ENCODE measurements at places on chromosomes 1 and 21. TPM values are rescaled to one million over a fixed set of nuclear protein-coding genes. Genes with fewer than 3 reads are reported as not detected.

GRCh38 chr1:221309723-221310122 is 430.5 kb downstream of the HLX start:
- no peak for DNase-seq

- no peak for DNase-seq
Measured at GRCh38 chr1:176479971-176480370, 17.0 kb downstream of the PAPPA2 start.

- DNase-seq = no peak
Measured at GRCh38 chr1:118947790-118948189, 40.4 kb downstream of the TBX15 start.

OR2L2 gene
- total RNA-seq = not detected

GFI1 gene
- total RNA-seq = 8.1 TPM

RNF11 gene
- 60.9 TPM for total RNA-seq

DNA sequence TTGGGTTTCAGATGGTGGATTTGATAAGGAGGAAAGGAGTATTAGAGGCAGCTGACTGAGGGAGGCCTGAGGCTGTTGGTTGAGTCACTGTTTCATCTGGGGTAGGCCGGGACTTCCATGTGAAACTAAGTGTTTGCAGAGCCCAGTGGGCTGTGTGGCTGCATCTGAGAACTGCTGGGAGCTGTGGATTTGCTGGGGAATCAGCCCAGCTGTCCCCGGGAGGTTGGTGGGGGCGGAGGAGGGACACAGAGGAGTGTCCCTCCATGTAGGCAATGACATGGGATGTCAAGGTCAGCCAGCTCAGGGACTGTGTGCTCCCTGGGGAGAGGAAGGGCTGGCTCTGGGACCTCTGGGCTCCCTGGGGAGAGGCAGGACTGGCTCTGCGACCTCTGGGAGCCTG is 36.4 kb downstream of the SLC2A7 start:
- no peak for DNase-seq

- no peak for DNase-seq
Measured at GRCh38 chr1:243735457-243735856, 114.6 kb downstream of the AKT3 start.

GRCh38 chr1:81228926-81229325 is 571.8 kb upstream of the ADGRL2 start:
- no peak for DNase-seq

- DNase-seq = no peak
Measured at GRCh38 chr1:68234094-68234493, 1.8 kb upstream of the WLS start.

DNA sequence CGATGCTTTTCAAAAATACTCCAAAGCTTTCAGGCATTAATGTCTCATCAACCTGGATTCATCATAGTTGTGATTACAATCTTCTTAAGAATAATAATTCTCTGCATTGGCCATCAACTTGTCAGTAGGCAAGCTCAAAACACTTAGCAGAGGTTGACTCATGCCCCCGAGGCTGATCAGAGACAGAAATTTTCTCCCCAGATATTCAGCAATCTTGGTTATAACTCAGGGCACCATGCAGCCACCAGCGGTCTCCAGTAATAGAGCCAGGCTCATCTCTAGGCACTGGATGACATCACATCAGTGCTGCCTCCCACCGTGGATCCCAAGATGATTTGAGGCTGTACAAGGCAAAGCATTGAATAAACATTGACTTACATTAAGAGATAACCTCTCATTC is 14.3 kb upstream of the IFFO2 start:
- no peak for DNase-seq

DNA sequence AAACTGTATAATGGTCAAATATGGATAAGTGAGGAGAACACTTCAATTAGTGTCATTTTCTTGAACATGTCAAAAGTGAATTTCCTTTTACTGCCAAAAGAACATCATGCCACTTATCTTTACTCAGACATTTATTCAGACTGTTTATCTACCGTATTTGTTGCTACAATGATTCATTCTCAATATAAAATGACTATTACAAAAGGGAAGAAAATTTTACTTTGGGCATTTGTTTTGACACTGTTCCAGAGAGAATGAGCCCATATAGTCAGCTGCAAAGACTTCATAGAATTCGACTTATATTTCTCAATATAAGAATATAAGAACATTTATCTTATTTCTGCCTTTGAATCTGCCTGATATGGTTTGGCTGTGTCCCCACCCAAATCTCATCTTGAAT is 1699.1 kb downstream of the BRINP3 start:
- no peak for DNase-seq

DNA sequence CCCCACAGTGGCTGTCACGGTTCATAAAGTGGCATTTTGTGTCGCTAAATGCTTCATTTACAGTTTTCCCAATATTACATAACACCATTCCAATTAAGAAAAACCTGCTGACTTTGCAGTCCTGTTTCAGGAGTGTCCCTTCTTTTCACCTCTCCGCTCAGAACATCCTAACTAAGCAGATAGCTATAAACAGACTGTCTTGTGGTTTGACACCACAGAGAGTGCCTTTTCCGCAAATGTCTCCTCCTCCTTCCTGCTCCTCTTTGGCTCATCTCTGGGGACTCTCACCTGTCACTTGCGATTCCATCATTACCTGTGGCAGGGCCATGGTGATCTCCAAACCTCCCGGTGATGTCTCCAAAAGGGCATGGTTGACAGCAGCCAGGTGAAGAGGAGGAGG is 119.0 kb downstream of the CNIH3 start:
- no peak for DNase-seq
